Stomach (tissue), 19 donors: ENCODE measurements at places on chromosomes 11 and 22.
A peak's percentile ranks its signal among the peaks of the same experiment; 100 is the strongest.

DNA sequence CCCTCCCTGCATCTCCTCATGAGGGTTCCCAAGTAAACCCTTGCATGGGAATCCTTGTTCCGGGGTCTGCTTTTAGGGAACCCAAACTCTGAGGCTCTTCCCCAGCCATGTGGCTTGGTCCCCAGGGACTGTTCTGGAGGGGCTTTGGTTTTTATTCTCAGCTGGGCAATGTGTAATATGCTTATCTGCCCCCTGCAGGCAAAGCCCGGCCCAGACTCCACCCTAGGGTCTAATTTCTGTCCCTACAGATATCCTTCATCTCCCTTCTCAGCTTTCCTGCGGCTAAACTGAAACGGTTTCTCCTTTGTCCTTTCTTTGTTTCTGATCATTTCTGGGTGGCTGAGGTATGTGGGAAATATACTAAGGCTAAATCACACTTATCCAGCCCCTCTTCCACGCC lies 37.1 kb downstream of the TST start:
- DNase-seq = no peak

GRCh38 chr22:30984317-30984716 lies 15.3 kb downstream of the TUG1 start:
- DNase-seq = no peak

DNA sequence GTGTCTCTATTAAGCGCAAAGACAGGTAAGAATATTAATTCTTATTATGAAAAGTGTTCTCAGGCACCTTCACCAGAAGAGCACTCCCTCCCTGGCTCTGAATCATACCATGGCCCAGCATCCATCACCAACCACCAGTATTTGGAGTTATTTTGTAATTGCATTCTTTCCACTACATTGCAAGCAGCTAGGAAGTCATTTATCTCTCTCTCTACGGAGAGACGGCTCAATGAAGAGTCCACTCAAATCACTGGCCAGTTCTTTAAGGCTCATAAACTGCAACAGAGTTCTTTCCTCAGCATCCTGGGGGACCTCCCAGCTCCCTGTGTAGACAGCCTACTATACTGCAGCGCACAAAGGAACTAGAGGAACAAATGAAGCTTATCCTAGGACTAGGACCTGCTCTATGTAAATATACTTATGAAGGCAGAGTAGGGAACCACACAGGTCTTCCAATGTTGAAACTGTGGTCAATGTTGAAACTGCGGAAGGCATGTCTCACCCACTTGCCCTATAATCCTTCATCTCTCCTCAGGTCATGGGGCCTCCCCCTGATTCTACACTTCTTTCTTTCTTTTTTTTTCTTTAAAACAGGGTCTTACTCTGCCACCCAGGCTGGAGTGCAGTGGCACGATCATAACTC lies 63.4 kb downstream of the AAMDC start:
- no peak for DNase-seq

DNA sequence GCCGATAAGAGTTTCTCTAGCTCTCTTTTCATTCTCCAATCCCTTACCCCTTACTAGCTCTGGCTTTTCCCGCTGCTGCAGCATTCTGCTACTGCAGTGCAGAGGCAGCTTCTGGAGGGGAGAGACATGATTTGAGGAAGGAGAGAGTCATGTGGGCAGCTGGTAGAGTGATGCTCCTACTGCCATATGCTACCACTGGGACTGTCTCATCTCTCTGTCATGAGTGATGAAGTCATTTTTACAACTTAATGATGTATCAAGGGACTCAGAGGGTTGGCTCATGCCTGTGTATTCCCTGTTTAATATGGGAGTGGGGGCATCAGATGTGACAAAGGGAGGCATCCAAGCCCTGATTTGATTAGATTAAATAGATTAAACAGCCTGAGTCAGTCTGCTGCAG lies 11.3 kb downstream of the SLC17A6 start:
- no peak for DNase-seq

- DNase-seq = no peak
These were observed 10.6 kb downstream of the SUSD2 start for GRCh38 chr22:24191893-24192292.

- DNase-seq = no peak
These were observed 195.9 kb downstream of the SNX19 start for GRCh38 chr11:130720232-130721022.

GRCh38 chr11:84686716-84687115 lies 940.4 kb downstream of the DLG2 start:
- no peak for DNase-seq

GRCh38 chr11:104061853-104062521 lies 25.5 kb downstream of the DDI1 start:
- no peak for DNase-seq

DNA sequence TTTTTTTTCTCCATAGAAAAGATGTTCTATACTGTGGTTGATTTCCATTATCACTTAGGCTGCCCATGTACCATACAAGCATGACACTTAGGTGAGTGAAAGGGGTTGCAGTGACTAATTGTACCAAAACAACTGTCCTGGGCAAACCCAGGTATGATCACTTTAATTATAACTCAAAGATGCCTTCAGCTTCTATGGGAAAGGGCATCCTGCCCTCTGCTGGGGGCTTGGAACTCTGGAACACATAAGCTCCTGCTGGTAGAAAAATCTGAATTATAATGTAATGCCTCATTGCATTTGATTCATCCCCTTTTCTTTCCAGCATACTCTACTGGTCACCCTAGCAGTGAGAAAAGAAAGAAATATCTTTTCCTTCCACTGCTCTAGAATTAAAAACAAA lies 206.3 kb downstream of the DDX10 start:
- DNase-seq = peak; percentile 67

- DNase-seq = no peak
These were observed 26.6 kb upstream of the OSBPL5 start for GRCh38 chr11:3191586-3192324.

DNA sequence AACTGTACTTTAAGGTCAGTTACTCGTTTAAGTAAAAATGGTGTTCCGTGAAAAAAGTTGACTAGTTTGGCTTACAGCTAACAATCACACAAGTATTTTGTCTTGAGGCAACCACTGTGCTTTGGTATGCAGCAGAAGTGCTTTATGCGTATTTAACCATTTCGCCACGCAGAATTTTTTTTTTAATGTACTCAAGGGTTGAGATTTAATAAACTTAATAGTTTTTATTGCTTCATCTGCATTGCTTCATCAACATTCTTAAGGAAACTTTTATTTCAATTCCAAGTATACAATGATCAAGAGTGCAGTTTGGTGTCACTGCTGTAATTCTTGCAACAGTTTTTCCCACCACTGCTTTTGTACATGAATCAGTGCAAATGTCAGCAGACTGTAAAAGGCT lies 66.4 kb downstream of the ZNRF3 start:
- no peak for DNase-seq

- DNase-seq = no peak
These were observed 4.8 kb upstream of the NNMT start for GRCh38 chr11:114291381-114291780.

DNA sequence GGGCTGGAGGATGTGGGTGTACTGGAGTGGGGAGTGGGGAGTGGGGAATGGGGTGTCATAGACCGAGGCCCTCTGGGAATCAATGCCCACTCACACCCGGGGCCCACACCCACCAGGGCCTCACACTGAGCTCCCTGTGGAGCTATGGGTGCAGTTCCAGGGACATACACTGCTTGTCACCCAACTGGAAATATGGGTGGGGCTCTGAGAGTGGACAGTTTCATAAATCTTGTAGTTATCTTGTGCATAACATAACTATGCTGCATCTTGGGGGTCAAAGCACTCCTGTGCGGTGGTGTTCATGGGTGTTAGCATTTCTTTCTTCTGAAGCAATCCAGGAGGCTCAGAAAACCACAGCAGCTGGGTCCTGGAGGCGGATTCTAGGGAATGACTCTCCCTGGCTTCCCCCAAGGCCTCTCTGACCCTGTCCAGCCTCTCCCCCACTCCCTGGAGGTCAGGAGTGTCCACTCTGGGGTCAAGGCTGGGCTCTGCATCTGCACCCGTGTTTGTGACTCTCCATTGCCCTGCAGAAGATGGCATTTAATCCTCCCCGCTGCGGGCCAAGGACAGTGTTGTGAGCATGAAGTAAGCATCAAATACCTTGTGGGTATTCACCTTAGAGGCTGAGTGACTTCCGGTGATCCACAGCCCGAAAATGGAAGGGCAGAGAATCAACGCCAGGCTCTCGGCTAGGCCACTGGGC lies 172.5 kb downstream of the CTTN start:
- no peak for DNase-seq

DNA sequence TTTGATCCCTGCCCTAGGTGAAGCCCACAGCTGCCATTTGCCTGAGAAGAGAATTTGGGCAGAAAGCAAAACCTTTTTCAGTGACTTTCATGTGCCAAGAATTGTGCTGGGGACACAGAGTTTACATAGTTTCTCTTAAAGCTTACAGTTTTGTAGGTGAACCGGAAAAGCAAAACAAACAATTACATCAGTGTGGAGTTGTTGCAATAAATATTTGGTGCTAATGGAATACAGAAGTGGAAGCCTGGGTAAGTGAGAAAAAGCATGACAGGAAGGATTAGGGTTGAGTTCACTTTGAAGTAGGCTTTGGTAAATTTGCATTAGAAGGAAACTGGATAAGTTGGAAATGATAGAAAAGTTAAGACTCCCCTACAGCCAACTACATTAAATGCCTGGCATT lies 82.7 kb downstream of the RASSF10 start:
- no peak for DNase-seq

DNA sequence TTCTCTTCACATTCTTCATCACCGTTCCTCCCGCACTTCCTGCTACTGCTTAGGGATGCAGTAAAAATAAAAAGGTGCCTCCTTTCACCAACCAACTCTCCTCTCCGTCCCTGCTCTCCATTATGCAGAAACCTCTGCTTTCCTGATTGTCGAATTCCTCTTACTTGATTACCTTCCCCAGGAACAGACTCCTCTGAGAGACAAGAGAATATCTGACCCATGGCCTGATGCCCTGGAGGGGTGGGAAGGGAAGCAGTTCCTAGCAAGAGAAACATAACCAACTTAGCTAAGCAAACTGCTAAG lies 80.9 kb downstream of the TRIM29 start:
- no peak for DNase-seq

DNA sequence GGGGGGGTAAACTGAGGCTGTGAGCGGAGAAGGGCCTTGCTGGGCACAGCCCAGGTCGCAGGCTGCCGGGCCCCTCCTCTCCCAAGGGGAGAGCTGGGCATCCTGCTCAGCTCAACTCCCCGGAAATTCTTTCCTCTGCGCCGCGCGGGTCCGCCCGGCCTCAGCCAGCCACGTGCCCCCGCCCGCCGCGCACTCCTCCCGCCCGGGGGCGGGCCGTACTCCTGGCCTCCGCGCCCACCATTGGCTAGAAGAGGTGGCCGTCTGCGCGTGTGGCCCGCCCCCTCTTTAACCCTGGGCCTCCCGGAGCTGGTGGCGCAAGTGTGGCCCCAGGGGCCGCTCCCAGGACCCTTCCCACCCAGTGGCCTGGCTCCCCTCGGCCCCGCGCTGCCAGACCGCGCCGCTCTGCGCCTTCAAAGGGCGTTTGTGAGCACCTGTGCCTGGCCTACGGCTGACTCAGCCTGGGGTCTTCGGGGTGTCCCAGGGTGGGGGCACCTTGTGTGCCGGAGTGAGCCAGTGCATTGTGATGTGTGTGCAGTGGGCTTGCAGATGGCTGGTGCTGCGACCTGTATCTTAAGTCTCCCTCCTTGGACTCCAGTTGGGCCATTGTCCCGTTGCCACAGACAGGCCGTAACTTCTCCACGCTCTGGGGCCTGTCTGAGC lies 2.0 kb downstream of the MRGPRF start:
- peak; percentile 96 for DNase-seq

GRCh38 chr11:67615728-67616430 lies 9.1 kb downstream of the NDUFV1 start:
- DNase-seq = no peak

- no peak for DNase-seq
These were observed 547.4 kb downstream of the NTM start for GRCh38 chr11:131917634-131918384.

GRCh38 chr22:37728620-37729019 lies 31.8 kb downstream of the TRIOBP start:
- DNase-seq = no peak

DNA sequence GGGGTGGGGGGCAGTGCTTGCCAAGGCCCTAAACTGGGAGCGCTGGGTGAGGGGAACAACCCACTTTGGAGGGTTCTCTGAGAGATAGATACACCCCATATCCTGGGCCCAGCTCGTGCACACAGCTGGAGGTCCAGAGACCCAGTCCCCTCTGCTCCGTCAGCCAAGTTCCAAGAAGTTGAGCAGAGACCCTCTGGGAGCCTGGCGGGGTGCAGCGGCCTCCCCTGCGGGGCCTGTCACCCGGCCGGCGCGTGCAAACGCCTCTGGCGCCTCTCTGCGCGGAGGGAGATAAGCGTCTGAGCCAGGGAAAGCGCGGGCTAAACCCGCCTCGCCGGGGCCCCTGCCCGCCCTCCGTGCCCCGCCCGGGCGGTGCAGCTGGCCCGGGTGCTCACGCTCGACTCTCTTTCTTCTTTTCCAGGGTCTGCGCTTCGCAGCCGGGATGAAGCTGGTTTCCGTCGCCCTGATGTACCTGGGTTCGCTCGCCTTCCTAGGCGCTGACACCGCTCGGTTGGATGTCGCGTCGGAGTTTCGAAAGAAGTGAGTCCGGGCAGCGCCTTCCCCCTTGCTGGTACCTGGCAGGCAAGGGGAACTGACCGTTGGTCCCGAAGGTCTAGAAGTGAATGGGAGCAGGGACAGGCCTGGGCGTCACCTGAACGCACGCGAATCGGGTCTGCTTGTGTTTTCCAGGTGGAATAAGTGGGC lies 540 bp downstream of the ADM start:
- peak; percentile 76 for DNase-seq

- peak; percentile 33 for DNase-seq
These were observed 191.0 kb upstream of the LARGE1 start for GRCh38 chr22:34111210-34111824.

- DNase-seq = no peak
These were observed 322.2 kb upstream of the DDI1 start for GRCh38 chr11:103714246-103714645.

DNA sequence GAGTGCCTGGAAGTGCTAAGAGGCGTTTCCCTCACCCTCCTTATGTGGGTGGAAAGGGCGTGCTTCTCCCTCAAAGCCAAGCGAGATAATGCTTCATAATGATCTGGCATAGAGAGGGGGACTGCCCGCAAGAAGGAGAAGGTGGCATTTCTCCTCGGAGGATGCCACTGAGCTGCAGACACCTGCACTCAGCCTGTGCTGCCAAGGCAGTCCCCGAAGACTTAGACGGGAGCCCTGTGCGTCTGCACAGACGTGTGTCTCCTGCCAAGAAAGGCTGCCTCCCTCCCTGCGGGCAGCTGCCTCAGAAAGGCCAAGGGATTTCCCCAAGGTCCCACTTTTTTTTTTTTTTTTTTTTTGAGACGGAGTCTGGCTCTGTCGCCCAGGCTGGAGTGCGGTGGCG lies 48.1 kb upstream of the SPATA19 start:
- no peak for DNase-seq

DNA sequence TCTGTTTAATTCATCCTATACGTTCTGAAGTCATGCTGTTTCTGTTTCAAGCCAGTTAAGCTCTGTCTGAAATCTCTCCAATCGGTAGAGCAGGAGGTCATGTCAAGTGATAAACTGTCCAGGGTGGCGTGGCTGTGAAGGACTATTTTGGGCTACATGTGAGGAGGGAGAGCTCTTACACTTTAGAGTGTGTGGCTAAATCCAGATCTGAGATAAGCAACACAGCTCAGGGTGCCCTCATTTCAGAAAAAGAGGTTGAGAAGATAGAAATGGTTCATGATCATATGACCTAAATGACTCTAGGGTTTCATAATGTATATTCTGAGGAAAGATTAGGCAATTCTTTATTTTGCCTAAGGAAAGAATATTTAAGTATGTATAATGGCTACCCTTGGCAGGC lies 8.4 kb downstream of the BLID start:
- DNase-seq = no peak

GRCh38 chr11:106495046-106495445 lies 417.6 kb downstream of the AASDHPPT start:
- no peak for DNase-seq
